Activated T-helper 1 cell treated with Interleukin-2 at 50 U/mL for 16 hours (primary cell): ENCODE measurements at places on chromosomes 3 and 15.

DNA sequence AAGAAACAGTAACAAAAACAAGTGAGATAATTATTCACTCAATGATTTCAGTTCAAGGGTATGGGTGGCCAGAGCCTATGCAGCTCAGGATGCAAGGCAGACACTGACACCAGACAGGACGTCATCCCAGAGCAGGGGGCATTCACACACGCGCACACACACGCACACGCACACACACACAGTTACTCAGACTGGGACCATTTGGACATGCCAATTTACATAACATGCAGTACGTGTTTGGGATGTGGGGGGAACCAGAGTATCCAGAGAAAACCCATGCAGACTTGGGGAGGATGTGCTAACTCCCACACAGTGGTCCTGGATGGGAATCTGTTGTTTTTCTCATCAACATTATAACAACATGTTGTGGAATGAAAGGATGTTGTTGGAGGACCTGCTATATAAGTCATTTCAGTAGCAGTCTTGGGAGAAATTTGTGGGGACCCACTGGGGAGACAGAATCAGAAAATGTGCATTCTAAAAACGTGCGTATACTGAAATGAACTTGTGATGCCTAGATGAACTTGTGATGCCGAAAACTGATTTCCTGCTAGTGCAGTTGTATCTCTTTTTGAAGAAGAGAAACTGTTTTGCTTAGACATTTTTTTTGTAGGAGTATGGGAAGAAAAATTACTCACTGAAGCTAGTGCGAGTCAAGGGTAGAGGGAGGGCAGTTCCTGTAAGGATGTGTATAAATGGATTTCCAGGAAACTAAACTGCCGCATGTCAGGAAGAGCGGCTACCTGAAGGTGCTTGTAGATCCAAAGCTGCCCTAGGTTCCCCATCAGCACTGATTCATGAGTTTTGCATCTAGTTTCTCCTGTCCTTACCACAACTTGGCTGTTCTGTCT lies 25.2 kb downstream of the CD200 start:
- DNase-seq, result peak; percentile 6

GRCh38 chr15:77219841-77220240 lies 148.9 kb upstream of the TSPAN3 start:
- DNase-seq, result no peak

DNA sequence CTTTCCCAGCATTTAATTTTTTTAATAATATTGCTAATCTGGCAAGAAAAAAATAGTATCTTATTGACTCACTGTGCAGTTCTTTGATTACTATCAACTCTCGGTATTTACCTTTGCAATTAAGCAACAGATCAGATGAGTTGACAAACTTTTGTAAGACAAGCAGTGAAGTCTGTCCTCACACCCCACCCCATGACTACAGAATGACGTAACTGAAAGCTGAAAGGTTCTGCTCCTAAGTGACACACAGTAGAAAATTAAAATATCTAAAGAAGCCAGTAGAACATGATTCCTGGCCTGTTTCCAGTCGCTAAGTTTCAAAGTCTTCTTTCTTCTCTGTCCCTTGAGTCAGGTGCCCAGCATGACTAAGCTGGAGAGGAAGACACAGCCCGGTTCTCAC lies 135.5 kb downstream of the STT3B start:
- no peak for DNase-seq

DNA sequence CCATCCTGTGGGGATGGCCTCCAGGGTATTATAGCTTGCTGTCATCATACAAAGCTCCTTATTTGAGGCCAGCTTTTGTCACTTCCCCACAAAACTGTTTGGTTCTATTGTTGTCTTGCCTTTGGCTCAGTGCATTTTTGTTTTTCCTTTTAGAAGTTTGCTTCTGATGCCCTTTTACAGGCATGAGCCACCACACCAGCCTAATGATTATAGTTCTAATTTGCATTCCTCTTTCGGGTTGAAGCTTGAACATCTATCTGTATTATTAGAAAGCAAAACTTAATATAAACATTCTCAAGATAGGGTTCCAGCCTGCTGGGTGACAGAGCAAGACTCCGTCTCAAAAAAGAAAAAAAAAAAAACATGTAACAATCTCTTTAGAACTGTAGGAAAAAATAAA lies 39.8 kb downstream of the SMARCC1 start:
- no peak for DNase-seq

- no peak for DNase-seq
These were observed 10.6 kb downstream of the SETMAR start for GRCh38 chr3:4313606-4314293.

DNA sequence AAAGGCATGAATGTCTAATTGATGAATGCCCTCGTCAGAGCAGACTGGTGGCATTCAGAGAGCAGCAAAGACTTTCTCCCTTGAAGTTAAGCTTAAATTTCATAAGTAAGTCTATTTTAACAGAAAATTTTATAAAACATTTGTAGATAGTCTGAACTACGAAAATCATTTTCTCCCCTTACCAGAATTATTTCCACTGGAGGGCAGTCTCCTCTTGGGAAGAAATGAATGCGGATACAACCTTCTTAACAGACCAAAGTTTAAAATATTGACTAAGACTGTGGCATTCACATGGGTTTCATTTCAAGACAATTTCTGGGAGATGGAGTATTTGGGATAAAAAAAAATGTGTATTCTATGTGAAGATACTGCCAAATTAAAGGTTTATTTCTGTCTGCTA lies 669.0 kb downstream of the FHIT start:
- no peak for DNase-seq

- no peak for DNase-seq
These were observed 254.8 kb upstream of the TPRG1 start for GRCh38 chr3:188916934-188917401.

- DNase-seq, result no peak
These were observed 318.1 kb upstream of the GRM7 start for GRCh38 chr3:6542795-6543194.

DNA sequence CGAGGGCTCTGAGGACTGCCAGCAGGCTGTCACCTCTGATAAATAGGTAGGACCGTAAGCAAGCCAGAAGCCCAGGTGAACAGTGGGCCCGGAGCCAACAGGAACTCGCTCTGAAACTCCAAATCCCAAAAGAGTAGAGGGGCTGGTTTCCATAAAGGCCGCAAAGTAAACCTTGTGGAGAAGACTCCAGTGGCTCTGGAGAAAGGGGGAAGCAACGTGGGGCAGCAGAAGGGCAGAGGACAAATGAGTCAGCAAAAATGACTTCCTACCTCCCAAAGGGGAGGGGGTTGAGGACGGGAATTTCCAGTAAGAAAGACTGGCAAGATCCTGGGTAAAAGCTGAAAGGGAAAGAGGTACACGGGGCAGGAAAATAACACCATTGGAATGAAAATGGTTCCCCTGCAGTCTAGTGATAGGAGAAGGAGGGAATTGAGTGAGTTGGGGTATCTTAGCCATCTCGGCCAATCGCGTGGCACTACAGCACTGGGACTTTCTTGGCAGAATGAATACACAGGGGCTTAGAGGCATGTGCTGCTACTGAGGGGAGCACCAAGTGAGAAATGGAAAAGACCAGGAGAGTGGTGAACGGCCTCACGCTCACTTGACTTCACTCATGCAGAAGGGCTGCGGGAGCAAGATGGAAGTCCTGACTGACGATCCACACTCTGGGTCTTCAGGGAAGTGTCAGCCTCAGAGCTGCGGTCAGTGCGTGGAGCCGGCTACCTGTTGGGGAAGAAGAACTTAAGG lies 33.2 kb downstream of the BMF start:
- DNase-seq, result no peak

DNA sequence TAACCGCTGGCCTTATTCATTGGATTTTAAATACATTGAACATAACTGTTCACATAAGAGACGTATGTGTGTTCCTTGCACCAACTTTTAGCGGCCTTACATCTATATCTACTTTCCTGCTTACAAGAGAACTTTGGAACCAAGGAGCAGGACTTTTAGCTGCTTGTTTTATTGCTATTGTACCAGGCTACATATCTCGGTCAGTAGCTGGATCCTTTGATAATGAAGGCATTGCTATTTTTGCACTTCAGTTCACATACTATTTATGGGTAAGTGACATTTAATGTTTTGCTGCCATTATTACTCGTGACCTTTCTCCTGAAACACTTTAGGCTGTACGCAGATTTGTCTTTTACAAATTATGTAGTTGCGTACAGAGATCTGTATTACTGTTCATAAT lies 47.1 kb downstream of the STT3B start:
- no peak for DNase-seq

DNA sequence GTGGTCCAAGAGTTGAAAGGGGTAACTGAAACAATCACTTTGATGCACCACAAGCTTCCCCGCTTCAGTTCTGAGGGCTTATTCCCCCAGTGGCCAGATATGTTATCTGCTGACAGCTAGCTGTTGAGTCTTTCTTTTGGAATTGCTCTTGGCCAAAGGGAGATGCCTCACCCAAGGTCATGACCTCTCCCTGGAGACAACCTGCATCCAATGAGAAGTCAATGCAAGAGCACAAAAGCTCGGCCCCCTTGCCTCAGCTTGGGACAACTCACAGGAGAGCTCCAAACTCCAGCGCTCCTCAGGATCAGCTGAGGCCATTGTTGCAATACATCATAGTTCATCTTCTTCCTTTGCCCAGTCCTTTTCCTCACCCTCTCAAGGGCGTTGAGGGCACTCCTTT lies 31.0 kb upstream of the THBS1 start:
- no peak for DNase-seq

GRCh38 chr3:78660957-78661356 lies 1106.8 kb downstream of the ROBO1 start:
- no peak for DNase-seq

- DNase-seq, result no peak
These were observed 53.3 kb upstream of the CCR4 start for GRCh38 chr3:32897981-32898623.
